MG63 (cell line): ENCODE measurements at places on chromosomes 13 and 19.

DNA sequence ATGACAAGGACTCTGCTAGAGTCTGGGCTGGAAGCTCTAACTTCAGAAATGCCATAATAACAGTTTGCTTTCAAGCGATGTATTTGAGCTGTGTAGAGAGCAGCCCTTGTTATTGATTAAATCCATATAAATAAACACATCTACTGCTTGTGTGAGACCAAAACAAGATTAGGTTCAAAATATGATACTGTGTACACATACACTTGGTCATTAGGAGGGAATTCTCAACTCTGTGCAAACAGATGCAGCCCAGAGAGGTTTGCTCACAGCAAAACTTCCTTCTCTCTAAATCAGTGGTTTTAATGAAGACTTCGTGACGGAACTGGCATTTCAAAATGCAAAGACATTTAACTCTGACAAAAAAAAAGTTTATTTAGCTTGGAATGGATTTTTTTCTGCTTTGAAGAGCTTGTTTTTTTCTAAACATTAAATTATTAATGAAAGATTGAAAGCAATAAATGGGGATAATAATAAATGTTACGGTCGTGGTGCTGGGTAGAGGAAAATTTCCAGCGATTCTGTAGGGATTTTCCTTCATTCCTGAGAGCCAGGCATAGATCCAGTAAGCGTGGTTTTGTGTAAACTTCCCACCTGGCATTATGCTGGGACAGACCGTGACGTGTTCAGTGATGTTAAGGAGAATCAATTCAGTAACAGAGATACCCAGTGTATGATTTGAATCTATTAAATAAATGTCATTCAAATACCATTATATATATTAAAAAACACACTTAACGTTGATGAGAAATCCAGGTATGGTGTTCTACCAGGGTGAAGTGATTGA, 213.7 kb downstream of the TEX29 start:
- DNase-seq: no peak

GRCh38 chr13:20127562-20128458, 33.0 kb downstream of the GJA3 start:
- peak; percentile 85 for DNase-seq

DNA sequence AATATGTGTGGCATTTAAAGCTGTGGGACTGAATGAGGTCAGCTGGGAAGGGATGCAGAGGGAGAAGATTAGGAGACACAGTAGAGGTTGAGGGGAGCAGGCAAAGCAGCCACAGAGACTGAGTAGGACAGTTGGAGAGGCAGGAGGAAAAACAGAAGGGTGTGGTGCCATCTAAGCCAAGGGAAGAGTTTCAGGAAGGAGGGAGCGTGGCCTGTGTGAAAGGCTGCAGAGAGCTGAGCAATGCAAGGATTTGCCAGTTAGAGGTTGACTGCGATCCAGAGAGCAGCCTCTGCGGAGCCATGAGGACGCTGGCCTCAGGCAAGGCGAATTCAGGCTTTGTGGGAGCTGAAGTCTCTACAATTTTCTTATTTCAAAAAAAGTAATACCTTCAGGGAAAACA, 28.9 kb downstream of the SOX21 start:
- DNase-seq: no peak

DNA sequence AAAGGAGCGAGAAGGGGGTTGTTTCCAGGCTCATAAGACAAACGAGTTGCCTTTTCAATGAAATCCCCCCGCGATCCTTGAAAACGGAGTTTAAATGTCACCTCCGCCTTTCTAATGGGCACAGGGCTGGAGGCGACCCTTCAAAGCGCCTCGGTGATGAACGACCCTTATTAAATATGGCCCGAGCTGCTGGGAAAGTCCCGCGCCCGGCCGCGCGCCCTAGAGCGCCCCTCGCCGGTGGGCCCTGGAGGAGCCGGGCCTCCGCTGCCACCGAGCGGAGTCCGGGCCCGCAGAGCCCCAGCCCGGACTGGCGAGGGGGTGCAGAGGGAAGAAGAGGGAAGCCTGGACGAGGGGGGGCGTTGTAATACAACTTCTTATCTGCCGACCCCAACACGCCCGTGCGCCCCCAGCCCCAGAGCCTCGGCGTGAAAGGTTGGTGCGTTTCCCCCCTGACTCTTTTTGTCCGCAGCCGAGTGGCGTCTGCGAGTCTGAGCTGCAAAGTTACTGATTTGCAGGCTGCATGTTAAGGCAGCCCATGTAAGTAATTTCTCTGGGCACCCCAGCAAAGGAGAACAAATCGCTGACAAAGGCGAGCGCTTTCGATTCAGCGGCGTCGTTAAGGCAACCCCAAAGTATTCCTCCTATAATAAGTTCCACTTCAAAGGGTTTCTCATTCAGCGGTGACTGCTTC, 11.9 kb downstream of the ZIC5 start:
- no peak for DNase-seq

- DNase-seq: peak; percentile 65
Observed at GRCh38 chr13:50512474-50513299, 330.8 kb downstream of the DLEU7 start.

GRCh38 chr19:13115936-13116281, 631 bp downstream of the TRMT1 start:
- peak; percentile 67 for DNase-seq

DNA sequence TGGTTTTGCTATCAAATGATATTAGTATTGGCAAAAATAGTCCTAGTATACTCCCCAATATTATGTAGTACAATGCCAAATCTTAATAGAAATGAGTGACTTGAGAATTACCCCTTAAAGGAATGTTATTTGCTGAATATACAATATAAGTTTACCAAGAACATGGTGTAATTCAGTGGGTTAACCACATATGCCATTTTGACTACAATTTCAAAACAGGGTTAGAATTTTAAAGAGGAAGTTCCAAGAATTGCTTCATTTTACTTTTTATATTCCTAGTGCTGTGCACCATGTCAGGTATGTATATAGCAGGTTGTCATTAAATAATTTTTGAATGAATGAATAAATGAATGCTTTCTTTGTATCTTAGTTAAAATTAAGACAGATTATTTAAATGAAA, 66.3 kb downstream of the LMO7 start:
- no peak for DNase-seq

GRCh38 chr13:20393273-20394168, 132.1 kb downstream of the CRYL1 start:
- DNase-seq: no peak

DNA sequence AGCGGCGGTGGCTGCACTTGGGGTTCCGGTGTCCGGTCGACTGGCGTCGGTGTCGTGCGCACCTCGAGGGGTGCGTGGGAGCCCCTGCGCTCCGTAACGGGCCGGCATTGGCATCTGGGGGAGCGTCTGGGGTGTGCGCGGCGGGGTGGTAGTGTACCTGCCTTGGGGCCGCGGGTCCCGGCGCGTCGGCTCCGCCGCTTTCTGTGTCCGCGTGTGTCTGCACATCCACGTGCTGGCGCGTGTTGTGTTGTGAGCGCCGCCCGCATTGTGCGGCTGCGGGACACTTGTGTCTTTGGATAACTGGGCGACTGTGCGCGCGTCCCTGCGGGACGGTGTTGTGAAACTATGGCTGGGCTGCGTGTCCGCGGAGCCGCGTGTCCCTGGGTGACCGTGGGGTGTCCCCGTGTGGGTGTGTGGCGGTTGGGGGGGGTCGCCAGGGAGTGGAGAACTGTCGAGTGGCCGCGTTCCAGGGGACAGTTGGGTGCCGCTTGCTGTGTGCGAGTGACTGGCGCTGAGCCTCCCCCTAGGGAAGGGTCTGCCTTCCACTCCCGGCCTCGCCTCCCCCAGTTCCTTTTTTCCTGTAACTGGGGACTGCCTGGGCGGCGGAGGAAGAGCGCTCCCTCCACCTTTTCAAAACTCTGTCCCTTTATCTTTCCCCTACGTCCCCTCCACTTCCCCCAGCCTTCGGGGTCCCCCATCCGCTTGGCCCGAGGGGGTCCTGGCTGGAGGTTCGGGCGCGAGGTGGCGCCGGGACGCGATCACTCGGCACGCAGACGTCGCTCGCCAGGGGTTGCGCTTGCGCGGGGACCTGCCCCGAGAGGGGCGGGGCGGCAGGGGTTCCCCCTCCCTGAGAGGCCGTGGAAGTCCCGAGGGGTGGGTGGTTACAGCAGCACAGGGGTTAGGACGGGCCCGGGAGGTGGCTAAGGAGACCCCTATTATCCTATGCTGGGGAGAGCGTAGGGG, 5.7 kb upstream of the NFIC start:
- DNase-seq: peak; percentile 59

DNA sequence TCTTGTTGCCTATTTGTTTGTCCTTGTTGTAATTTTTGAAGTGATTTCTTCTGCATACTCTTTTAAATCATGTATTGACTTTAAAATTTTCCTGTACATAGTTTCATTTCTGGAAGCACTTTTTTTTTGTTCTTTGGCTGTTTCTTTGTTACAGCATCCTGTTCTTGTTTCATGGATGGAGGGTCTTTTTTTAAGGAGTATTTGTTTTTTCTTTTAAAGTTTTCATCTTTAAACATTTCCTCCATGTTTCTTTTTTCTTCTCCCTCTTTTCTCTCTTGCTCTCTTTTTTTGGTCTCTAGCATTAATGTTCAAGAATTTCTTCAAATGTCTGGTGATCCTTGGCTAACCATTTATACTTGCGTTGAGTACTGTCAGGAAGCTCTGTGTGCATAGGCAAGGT, 58.8 kb downstream of the URI1 start:
- no peak for DNase-seq

DNA sequence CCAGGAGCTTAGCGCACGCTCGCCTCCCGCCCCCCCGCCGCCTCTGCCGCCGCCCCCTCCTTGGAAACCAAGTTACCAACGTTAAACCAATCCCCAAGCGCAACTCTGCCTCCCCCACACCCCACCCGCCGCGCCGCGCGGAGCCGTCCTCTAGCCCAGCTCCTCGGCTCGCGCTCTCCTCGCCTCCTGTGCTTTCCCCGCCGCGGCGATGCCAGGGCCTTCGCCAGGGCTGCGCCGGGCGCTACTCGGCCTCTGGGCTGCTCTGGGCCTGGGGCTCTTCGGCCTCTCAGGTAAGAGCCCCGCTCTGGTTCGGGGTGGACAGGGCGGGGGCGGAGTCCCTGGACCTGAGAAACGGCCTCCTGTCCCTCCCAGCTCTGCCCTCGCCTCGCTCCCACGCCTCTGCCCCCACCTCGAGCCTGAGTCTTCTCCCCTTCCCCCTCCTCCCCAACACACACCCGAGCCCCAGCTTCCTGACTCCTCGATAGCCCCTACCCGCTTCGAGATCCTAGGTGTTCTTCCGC, at the start of gene ICAM5:
ICAM5 (plus strand) TSS at position 117 of the 521 bp plus-strand sequence; CDS start at position 209, 92 bp downstream.
- no peak for DNase-seq

- DNase-seq: no peak
Observed at GRCh38 chr13:22061371-22061805, 390.5 kb downstream of the FGF9 start.

GRCh38 chr13:83881140-83881684, 1.1 kb downstream of the SLITRK1 start:
- DNase-seq: no peak

DNA sequence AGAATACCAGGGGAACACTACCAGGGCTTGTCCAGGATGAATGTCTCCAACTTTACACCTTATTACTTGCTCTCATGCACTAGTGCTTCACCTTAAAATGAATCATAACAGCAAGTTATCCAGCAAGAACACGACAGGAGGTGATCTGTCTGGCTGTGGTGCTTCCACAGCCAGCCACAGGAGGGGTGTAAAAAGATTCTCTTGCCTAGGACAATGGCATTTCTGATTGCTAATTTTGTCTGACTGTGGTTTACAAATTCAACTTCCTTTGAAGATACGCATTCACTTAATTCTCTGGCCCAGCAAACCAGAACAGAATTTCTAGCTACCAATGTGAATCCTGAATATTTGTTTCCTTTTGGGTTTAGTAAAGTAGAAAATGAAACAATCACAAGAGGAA, 23.1 kb upstream of the COG3 start:
- no peak for DNase-seq

DNA sequence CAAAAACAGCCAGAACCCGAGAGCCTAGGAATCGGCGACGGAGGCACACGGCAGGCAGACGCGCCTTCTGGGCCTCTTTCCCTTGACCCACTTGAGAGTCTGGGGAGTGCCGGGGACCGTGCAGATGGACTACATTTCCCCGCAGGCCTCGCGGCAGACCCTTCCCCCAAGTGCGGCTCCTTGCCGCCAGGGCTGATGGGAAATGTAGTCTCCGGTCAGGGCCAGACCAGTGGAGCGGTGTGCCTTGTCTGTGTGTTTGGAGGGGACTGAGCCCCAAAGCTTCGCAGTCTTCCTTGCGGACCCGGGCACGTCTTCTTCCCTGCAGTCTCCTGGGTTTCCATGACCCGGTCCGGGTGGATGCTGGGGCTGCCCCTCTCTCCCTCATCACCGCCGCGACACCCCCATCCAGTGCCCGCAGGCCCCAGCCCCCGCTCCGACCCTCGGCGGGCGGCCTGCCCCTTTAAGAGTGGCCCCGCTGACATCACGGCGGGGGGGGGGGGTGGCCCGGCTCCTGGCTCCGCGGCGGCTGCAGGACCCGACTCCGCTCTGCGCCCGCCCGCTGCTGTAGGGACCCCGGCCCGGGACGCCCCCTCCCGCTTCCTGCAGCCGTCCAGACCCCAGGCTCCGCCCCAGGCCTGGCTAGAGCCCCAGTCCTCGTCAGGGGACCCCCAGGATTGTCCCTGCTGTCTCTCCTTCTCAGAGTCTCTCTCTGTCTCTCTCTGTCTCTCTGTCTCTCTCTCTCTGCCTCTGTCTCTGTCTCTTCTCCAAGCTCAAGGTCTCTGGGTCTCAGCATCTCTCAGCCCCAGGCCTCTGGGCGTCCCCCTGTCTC, 758 bp upstream of the CACNG7 start:
- DNase-seq: peak; percentile 52

GRCh38 chr19:4660181-4660791, 9.9 kb downstream of the MYDGF start:
- no peak for DNase-seq

DNA sequence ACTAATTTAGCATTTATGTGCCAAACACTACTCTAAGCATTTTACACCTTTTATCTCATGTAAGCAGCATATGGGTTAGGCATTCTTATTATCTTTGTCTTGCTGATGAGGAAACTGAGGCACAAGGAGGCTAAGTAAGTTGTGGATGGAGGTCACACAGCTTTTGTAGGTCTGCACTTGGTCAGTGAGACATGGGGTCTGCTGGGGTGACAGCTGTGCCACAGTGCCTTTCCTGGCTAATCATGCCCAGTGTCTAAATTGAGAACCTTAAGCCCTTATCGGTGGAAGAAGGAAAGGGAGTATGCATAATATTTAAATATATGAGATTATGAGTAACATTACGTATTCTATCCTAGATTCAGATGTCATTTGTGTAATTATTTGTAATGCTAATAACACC, 226.2 kb downstream of the GGACT start:
- no peak for DNase-seq

GRCh38 chr13:40680659-40681323, 14.3 kb upstream of the FOXO1 start:
- no peak for DNase-seq

- DNase-seq: no peak
Observed at GRCh38 chr13:42638886-42639285, 64.9 kb downstream of the TNFSF11 start.

- no peak for DNase-seq
Observed at GRCh38 chr13:39051157-39051556, 12.9 kb downstream of the NHLRC3 start.

GRCh38 chr19:49932731-49933131, 3.4 kb upstream of the NUP62 start:
- no peak for DNase-seq
